ENCODE measurements at places on chromosomes 3 and 15. TPM values are rescaled to one million over a fixed set of nuclear protein-coding genes. Genes with fewer than 3 reads are reported as not detected.

The ACTR8 gene
- 29.6 TPM for total RNA-seq

The GOLGA6L10 gene
- total RNA-seq: 4.3 TPM

The FAM43A gene
- 5.2 TPM for total RNA-seq

The MUC20 gene
- 84.4 TPM for total RNA-seq

The CYP1A2 gene
- total RNA-seq: not detected

Data from ureter (tissue), 1 donor.